ENCODE measurements at places on chromosomes 5 and 9.

GRCh38 chr9:124621371-124622328 lies 114.5 kb upstream of the NR5A1 start:
- no peaks in the 10 kb centered on the region for H3K27me3 ChIP-seq
- H3K4me3 ChIP-seq, result no peak overlapping the region
- no peak for DNase-seq

GRCh38 chr5:15472116-15472515 lies 27.9 kb upstream of the FBXL7 start:
- H3K27ac ChIP-seq, result no peak overlapping the region
- no peak overlapping the region for H3K4me3 ChIP-seq

DNA sequence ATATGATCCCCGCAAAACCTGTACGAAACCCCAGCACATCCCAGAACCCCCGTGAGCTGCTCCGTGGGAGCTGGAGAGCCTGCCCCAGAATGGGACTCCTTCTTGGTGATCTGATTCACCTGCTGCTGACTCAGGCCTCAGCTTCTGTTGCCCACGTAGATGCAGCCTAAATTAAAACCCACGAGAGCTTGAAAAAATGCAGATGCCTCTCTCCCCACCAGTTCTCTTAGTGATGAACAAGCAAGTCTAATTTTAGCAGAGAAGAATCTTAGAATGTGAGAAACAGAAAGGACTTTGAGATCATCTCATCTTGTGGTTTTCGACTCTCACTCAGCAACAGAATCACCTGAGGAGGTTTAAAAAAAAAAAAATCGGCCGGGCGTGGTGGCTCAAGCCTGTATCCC lies 57.6 kb downstream of the TMOD1 start:
- H3K4me1 ChIP-seq, result no peaks in the 10 kb centered on the region
- H3K27ac ChIP-seq, result no peak overlapping the region
- H3K27me3 ChIP-seq, result no peaks in the 10 kb centered on the region
- DNase-seq, result no peak

- no peak overlapping the region for H3K27ac ChIP-seq
- DNase-seq, result no peak
- H3K36me3 ChIP-seq, result no peaks in the 10 kb centered on the region
- H3K4me3 ChIP-seq, result no peak overlapping the region
- H3K27me3 ChIP-seq, result no peaks in the 10 kb centered on the region
These were observed 78.3 kb upstream of the PCSK5 start for GRCh38 chr9:75812141-75812540.

DNA sequence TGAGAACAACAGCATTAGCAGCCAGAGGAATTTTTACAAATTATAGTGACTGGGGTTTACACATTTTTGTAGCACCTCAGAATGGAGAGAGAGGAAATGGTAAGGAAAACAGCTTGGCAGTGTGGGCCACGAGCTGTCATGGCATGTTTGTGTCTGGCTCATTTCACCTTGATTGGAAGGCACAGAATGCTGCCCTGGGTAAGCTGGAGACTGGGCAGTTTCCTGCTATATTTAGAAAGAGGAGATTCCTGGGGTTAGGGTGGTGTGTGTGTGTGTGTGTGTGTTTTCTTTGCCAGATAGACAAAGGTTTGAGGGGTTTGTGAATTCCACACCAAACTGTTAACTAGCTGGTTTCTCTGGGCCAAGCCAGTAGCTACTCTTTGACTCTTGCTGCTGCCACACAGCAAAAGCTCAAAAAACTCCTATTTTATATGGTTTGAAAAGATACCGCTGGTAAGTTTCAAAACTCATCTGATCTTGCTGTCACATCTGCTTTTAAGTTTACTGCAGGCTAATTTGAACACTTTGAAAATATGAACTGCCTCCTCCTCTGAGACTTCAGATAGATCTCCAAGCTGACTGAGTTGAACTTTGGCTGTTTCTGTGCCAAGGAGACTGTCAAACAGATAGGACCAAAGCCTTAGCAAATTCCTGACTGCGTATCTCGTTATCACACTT lies 9.1 kb downstream of the ARHGAP26 start:
- no peaks in the 10 kb centered on the region for H3K36me3 ChIP-seq
- no peak overlapping the region for H3K27ac ChIP-seq
- no peak overlapping the region for H3K4me3 ChIP-seq

DNA sequence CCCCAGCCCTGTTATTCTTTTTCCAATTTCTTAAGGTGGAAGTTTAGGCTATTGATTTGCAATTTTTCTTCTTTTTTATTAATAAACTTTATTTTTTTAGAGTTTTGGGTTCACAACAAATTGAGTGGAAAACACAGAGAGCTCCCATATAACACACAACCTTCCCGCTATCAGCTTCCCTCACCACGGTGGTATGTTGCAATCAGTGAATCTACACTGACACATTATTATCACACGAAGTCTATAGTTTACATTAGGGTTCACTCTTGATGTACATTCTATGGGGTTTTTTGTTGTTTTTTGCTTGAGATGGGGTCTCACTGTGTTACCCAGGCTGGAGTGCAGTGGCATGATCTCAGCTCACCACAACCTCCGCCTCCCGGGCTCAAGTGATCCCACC lies 4.8 kb upstream of the NFX1 start:
- H3K27me3 ChIP-seq, result no peaks in the 10 kb centered on the region
- H3K4me1 ChIP-seq, result no peaks in the 10 kb centered on the region
- DNase-seq, result no peak
- no peak overlapping the region for H3K27ac ChIP-seq

Measured in PC-9 (cell line).